ENCODE measurements at places on chromosomes 13 and 19. TPM values are rescaled to one million over a fixed set of nuclear protein-coding genes. Genes with fewer than 3 reads are reported as not detected.

GRCh38 chr13:24038841-24039330 is 121.6 kb upstream of the SPATA13 start:
- H3K27me3 ChIP-seq: no peaks in the 10 kb centered on the region
- peak overlapping the region; percentile 18 for H3K4me3 ChIP-seq
- peaks cover 61% of the 10 kb centered on the region for H3K4me1 ChIP-seq
- no peaks in the 10 kb centered on the region for H3K36me3 ChIP-seq
- peak; percentile 23 for DNase-seq
- H3K27ac ChIP-seq: peak overlapping the region; percentile 98

GRCh38 chr13:71046360-71047079 is 820.5 kb downstream of the DACH1 start:
- H3K36me3 ChIP-seq: no peaks in the 10 kb centered on the region
- H3K27ac ChIP-seq: no peak overlapping the region
- no peak for DNase-seq
- H3K4me3 ChIP-seq: no peak overlapping the region
- H3K4me1 ChIP-seq: peaks cover 3% of the 10 kb centered on the region

Gene ZNF724
- total RNA-seq: 36.7 TPM

Gene SPATA13
- 42.3 TPM for total RNA-seq
